ENCODE measurements at places on chromosomes 12 and 14. TPM values are rescaled to one million over a fixed set of nuclear protein-coding genes. Genes with fewer than 3 reads are reported as not detected.
A peak's percentile ranks its signal among the peaks of the same experiment; 100 is the strongest.

NRDE2 gene
- total RNA-seq, result 26.7 TPM

DNA sequence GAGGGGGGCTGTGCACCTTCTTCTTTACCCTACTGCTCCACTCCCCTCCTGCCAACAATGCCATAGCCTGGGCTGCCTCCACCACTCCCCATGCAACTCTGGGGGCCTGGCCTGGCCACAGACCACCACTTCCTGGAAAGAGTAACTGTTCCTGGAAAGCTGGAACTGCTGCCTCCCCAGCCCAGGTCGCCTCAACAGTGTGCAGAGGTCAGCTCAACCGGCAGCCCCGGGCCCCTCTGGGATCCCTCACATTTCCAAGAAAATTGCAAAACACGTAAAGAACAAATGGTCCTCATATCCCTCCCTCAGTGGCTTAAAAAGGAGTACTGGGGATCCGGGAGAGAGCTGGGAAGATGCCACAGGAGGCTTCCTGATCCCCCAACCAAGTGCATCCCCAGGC lies 22.4 kb upstream of the DIO3 start:
- DNase-seq, result no peak

DNA sequence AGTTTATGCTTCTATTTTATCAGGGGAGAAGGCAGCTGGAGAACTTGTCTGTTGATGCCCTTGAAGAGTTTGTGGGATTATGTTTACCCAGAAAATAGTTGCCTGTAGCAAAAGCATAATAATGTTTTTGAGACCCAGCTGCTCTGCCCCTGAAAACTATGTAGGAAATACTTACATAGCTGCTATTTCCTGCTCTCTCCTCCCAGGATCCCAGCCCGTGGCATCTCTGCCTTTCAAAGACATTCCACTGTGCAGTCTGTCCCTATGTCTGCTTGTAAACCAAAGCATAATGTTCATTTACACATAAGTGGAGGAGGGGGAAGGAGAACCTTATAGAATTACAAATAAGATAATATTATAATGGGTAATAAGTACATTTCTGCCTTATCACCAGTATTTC lies 198.7 kb downstream of the SYT1 start:
- no peak for DNase-seq

DNA sequence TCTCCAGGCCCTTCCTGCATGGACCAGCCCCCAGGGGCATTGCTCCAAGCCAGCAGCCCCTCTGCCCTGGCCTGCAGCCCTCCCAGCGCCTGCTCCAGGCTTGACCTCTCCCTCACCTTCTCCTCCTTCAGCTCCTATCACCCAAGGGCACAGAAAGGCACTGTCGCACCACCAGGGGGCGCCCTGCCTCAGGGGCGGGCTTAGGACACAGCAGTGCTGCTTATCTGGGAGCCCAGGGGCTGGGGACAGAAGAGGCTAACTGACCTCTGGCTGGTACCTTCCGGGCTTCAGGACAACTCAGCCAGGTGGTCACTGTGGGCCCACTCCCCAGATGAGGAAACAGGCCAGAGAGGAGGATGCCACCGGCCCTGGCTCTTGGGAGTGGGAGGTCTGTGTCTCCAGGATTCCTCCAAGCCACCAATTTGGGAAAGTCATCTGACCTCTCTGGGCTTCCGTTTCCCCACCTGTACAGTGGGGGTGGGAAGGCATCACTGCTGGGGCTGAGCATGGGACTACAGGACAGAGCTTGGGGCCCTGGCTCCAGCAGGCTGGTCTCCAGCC lies 25.3 kb upstream of the GPR132 start:
- DNase-seq, result peak; percentile 84

SPTB gene
- total RNA-seq, result 37.5 TPM

GRCh38 chr12:48160807-48161206 lies 3.5 kb upstream of the ASB8 start:
- no peak for DNase-seq

GRCh38 chr14:22549981-22550673 lies 38.9 kb downstream of the DAD1 start:
- no peak for DNase-seq

- DNase-seq, result peak; percentile 78
Observed at GRCh38 chr12:95336387-95337067, 118.9 kb downstream of the VEZT start.

GRCh38 chr12:131312793-131313545 lies 359.3 kb downstream of the ADGRD1 start:
- no peak for DNase-seq

- DNase-seq, result no peak
Observed at GRCh38 chr12:607541-608001, 55.7 kb downstream of the NINJ2 start.

GRCh38 chr12:131943389-131943788 lies 6.4 kb upstream of the EP400 start:
- peak; percentile 16 for DNase-seq

CISTR gene
- total RNA-seq, result not detected

DNA sequence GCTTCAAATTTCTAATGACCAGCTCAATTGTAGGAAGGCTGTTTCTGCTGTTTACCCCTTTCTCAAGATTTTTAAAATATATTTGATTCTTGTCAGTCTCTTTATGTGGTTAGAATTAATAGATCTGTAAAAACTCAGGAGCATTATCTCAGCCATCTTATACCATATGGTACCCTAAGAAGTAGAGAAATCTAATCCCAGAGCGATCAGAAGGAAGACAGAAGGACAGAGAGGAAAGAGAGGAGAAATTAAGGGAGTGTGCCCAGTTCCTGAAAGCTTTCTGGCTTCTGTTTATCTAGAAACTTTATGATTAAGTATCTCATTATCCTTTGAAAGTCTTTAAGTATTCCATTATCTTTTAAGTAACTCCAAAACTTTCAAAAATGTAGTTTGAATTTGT lies 152.1 kb upstream of the NAV3 start:
- DNase-seq, result no peak

DNA sequence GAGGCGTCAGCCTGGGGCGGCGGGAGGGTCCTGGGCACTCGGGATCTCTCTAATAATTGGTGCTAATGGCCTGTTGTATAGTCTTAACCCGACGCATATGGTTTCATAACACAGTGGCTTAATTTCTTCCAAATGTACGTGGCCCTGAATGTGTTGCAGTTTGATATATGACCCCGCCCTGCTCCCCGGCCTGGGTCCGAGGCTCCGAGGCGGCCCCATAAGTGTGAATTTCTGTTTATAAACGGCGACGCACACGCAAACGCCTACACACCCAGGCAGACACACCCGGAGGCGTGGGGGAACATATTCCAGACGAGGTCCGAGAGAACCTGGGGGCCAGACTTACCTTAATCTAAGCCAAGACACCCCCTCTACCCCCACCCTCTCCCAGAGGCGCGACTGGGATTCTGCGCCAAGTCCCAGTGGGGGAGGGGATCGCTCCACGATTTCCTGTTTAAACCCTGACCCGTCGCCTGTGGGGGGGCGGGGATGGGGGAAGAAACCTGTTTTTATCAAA lies 9.7 kb upstream of the HOXC6 start:
- no peak for DNase-seq

DNA sequence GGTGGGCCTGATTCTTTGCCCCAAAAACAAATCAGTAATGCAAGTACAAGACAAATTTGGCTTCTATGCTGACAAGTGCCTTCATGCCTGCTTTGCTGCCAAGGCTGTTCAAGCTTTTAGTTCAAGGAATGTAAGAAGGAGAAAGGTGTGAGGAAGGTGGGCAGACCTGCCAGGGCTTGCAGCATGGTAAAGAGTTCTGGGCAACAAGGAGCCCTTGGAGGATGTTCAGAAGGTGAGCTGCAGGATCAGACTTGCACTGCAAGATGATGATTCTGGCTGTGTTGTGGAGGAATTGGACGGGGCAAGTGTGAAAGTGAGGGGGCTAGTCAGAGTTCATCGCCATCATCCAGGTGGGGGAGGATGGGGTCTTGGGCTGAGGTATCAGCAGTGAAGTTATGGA lies 167.9 kb downstream of the NUAK1 start:
- DNase-seq, result no peak

DNA sequence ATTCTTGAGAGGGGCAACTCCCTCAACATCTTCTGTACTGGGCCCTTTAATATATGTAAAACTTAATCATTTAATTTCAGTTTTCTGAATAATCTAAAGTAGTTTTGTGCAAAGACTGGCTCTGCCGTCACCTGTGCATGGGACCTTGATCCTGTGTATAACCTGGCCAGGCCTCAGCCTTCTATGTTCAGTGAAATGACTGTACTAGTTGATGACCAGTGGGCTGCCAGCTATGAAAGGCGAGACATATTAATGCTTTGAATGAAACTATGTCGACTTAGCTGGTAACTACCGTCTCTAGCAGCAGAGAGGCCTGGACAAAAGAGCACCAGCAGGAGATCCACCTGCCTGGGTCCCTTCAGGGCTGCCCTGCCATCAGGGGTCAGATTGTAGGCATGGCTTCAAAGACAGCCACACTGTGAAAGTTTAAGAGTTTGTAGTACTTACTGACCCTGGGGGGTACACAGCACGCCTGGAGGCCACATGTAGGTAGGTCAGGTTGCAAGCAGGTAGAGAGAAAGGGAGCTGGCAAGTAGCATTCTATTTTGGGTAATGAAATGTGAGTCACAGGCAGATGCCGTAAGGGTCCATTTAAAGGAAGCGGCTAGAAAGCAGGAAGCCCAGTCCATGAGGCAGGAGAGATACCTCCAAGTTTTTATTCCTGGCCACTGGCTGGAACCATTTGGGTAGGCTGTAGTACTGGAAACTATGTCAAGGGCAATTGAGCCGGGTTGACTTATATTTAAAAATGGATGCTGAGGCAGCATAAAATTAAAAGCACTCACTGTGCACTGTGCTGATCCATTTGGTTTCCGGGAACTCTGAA lies 77.2 kb downstream of the BHLHE41 start:
- no peak for DNase-seq

SOCS4 gene
- total RNA-seq, result 22.8 TPM

DNA sequence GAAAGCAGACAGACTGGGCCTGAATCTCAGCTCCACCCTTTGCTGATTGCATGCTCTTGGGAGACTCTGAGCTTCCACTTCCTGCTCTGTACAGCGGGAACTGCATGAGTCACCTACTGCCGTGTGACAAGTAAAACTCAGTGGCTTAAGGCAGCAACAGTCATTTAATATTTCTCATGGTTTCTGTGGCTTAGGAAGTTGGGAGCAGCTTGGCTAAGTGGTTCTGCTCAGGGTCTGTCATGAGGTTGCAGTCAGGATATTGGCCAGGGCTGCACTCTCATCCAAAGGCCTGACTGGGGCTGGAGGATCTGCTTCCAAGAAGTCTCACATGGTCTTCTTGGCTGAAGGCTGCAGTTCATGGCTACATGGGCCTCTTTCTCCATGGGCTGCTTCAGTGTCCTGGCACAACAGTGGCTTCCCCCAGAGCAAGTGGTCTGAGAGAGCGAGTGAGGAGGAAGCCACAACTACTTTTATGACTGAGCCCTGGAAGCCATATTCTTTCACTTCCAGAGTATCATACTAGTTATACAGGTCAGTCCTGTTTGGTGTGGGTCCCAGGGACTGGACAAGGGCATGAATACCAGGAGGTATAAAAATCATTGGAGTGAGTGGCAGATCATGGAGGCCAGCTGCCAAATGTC lies 49.7 kb downstream of the FAM222A start:
- peak; percentile 18 for DNase-seq

GRCh38 chr14:31080056-31080455 lies 53.9 kb upstream of the STRN3 start:
- no peak for DNase-seq

DNA sequence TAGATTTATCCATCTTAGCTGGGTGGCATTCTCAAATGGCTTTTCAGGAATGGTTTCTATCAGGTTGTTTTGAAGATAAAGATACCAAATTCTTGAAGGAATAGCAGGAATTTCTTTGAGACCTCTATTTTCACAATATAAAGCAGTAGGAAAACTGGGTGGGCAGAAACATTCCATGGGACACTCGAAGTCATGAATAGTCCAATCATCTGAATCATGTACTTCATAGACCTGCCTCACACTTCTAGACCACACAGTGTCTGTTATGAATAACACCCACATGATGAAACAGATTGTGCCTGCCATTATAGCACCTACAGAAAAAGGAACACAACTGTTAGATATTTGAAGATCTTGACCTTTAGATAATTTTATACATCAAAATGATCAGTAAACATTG lies 1.8 kb downstream of the KERA start:
- DNase-seq, result no peak

ASPG gene
- 0.59 TPM for total RNA-seq

GRCh38 chr14:39181026-39181692 lies 6.1 kb downstream of the PNN start:
- no peak for DNase-seq

DNA sequence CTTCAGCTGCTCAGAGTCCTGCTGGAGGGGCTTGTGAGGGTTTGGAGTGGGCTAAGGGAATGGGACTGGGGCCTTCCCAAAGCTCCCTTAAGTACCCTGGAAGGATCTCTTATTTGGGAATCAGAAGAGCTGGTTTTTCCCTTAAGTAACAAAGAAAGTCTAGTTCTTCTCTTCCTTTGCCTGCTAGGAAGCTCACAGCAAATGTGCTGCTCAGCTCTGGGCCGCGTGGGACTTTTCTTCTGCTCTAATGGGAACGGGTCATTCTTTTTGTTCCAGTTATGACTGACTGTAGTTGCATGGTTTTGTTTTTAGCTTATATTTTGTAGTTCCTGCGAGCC lies 6.0 kb downstream of the KIF26A start:
- no peak for DNase-seq

DNA sequence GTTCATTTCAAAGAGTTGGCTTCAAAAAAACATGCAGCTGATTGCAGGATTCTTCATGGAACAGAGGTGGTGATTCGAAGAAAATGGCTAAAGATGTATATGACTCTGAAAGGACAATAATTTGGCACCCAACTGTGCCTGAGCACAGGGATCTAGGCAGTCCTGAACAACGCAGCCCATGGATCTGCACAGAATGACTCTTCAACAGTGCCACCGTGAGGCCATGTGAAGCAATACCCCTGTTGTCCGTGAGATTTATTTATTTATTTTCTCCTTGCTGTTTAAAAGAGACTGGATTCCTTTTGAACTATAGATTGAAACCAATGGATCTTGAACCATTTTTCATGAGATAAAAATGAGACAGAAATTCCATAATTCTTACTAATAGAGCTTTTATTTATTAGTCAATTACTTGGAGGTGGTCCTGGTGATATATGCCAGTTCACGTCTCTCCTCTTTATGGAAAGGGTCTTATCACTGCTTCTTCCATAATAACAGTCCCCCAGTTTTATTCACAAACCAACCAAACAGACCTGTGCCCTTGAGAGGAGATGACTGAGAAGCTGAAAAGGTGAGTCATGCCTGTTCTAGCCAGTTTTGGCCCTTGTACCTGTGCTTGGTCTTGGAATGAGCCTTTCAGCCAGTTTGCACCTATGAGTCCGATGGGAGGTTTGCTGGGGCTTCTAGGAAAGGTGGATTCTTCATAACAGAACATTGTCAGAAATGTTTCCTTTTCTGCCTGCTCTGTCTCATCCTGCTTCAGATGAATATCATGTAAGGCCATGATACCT lies 1598.3 kb downstream of the AACS start:
- no peak for DNase-seq

ZNF891 gene
- total RNA-seq, result 5.8 TPM

GRCh38 chr14:75981426-75982265 lies at the start of gene TGFB3:
Gene TGFB3 (minus strand): TSS chr14:75981995. CDS start chr14:75980893, 1,102 bp downstream.
- peak; percentile 71 for DNase-seq

GPR65 gene
- 2.0 TPM for total RNA-seq

GRCh38 chr12:80659512-80660063 lies 47.8 kb upstream of the MYF6 start:
- no peak for DNase-seq

RPGRIP1 gene
- total RNA-seq, result not detected

- DNase-seq, result no peak
Observed at GRCh38 chr14:38199076-38199475, 8.6 kb upstream of the SSTR1 start.

All from dorsolateral prefrontal cortex (tissue), 122 donors.